ENCODE measurements at places on chromosomes 16 and 17. TPM values are rescaled to one million over a fixed set of nuclear protein-coding genes. Genes with fewer than 3 reads are reported as not detected.

DNA sequence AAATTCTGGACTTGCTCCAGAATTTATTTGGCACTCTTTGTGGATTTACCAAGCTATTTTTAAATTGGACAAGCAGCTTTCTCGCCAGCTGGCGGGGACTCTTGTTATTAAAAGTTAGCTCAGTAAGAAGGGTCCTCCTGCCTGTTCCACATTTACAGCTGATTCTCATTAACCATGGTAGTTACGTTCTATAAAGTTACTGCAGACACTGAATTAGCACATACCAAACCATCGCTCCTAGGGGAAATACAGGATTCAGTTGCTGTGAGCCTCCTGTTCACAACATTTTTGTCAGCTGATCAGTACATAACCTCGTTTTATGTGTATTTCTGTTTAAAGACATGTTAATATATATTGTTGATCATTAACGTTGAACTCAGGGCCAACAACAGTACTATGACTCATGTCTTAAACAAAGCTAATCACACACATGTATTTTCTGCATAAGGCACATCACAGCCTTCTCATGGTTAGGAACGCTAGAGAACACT lies 4.2 kb downstream of the LDAF1 start:
- DNase-seq, result no peak

DNA sequence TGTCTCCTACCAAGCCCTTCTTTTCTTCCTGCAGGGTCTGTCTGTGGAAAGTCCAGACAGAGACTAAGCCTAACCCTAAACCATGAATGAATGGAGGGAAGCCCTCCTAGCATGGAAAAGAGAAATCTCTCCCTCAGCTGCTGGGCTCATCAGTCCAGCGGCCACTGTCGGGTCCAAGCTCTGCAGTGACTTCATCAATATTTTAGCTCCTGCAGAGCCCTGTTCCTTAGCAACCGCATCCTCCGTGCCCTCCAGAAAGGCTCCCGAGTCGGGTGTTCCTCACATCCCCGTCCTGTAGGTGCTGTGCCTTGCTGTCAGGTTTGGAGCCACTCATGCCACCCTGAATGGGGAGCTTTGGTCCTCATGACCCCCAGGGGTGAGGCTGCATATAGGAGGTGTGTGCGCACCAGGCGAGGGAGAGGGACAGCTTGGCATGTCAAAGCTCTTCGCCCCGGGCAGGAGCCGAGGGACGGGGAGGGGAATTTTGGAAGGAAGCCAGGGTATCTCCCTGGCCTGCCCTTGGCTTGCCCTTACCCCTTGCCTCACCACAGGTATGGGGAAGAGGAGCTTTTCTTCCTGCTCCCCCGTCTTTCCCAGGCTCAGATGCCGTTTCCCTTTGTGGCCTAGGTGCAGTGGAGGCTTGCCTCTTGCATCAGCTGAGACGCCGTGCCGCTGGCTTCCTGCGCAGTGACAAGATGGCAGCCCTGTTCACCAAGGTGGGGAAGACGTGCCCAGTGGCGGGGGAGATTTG lies 23.9 kb downstream of the SGSM2 start:
- DNase-seq, result no peak

GRCh38 chr17:27974531-27975145 lies 67.8 kb upstream of the NLK start:
- no peak for DNase-seq

DNA sequence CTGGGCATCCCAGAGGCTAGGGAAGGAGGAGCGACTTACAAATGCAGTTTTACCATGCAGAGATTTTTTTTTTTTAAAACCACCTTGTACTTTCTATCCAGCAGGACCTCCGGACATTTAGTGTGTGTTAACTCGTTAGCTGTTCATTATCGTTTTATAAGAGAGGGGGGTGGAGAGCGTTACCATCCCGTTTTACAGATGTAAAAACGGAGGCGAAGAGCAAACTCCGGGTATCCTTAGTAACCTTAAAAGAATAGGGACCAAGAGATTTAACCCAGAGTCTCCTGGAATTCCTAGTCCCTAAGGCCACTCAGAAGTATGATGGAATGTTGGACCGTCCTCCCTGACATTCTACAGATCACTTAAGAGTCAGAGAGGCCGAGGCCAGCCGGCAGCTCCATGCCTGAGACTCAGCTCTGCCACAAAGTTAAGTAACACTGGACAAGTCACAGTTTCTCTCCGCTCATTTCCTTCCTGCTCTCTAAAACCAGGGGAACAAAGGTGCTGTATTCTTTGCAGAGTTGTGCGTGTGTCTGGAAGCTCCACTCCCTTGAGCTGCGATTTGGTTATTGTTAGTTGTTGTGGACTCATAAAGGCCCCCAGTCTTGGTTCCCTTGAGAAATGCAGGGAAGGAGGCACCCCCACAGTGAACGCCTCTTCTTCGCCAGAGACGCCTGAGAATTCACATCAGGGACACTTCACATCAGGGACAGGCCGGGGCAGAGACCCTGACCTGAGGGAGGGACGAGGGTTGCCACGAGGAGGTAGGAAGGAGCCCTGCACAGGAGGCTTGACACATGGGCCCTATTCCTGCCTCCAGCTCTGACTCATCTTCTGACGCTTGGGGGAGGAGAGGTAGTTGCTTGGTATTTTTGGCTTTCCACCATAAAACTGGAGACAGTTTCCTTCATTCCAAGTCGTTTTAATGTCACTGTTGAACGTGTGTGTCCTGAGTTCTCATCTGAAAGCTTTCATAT lies 1.2 kb downstream of the DUSP14 start:
- DNase-seq, result peak; percentile 47

The ACSM2B gene
- total RNA-seq, result not detected

The NOG gene
- total RNA-seq, result 2.4 TPM

The TBC1D3L gene
- 7.1 TPM for total RNA-seq

Measured in activated naive CD4-positive, alpha-beta T cell treated with anti-CD3 and anti-CD28 coated beads for 36 hours (primary cell).